ENCODE measurements at places on chromosomes 5 and 9.

DNA sequence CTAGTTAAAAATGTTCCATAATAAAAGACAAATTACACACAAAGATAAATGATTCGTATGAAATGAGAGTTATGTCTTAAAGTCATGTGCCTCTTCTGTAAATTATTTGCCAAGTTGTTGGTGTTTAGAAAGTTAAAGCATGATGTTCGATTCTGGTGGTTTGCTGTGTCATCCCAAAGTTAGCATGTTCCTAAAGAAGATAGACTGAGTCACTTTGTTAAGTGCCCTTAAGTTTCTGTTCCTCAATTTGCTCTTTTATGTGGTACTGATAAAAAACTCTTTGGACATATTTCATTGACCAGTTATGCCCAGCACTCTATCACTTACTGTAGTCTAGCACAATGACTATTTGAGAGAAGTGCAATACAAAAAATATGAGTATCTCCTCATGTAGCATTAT lies 366.9 kb upstream of the ZNF608 start:
- no peak for DNase-seq

GRCh38 chr9:137406876-137407589 lies 15.9 kb downstream of the EXD3 start:
- peak; percentile 23 for DNase-seq

GRCh38 chr5:12242950-12243888 lies 339.0 kb upstream of the CTNND2 start:
- no peak for DNase-seq

DNA sequence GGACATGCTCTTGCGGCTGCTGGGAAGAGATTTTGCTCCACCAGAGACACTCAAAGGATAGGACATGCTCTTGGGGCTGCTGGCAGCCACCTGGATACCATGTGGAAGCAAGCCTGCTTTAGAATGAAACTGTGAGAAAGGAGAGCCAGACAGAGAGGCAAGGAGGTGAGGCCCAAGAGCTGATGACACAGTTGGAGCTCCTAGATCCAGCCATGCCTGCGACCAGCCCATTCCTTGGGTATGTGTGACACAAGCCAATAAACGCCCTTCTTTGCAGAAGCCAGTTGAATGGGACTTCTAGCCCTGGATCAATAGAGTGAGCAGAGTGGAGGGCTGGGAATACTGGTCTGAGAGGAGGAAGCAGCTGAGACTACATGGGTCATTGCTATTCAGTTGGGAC lies 69.6 kb downstream of the SMIM23 start:
- no peak for DNase-seq

GRCh38 chr5:175696139-175696854 lies 38.4 kb downstream of the HRH2 start:
- DNase-seq = peak; percentile 44

GRCh38 chr5:56514245-56514644 lies 281.1 kb upstream of the ANKRD55 start:
- no peak for DNase-seq

DNA sequence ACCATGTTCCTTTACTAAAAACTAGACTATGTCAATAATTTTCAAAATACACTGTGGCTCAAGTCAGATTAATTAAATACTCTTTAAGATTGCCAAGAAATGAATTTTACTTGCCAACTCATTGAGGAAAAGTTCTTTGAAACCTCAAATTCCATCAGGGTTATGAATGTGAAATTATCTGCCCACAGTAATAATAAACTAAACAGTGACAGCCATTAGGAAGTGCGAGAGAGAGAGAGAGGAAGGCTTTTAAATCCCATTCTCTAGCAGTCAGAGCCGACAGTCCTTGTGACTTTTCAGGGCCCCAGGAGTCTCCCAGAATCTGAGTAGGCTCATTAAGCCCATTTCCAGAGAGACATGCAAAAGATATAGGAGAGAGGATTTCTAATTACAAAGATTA lies 236.1 kb downstream of the MARCHF11 start:
- DNase-seq = no peak

DNA sequence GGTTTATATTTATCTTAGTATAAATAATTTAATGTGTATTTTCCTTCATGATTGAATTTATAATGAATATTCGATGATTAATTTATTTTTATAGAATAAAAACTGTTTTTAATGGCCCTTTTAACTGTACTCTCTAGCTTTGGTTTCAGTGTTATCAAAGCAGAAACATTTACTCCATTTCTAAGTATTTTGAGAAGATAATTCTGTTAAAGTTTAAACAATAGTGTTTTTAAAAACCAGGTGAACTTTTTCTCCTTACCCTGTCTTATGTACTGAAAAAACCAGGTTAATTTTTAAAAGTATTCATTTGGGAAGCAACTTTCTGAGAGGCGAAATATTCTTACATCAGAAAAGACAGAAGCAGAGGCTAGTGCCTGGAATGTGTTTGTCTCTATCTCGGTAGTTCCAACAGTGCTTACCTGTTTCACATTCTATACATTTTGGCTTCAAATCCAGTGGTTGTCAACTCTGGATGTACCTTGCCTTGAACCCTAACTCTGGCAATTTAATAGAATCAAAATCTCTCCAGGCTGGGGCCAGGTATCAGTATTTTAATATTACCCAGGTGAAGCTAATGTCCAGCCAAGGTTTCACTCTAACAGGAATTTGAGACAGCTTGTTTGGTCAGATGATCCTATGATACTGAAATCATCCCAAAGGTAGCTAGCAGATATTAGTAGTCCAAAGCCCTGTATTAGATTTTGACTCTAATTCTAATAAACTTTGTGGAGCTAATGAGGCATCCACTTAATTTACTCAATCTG lies 434.4 kb downstream of the PDE4D start:
- no peak for DNase-seq

GRCh38 chr5:40826489-40827187 lies 8.4 kb downstream of the RPL37 start:
- DNase-seq = no peak

GRCh38 chr5:158292981-158293380 lies 434.0 kb upstream of the CLINT1 start:
- DNase-seq = no peak

All from stimulated activated CD8-positive, alpha-beta memory T cell treated with anti-CD3 and anti-CD28 coated beads, Interleukin-15, amount 100 ng/mL, for 24 hours (primary cell).